ENCODE measurements at places on chromosomes 11 and 22.

DNA sequence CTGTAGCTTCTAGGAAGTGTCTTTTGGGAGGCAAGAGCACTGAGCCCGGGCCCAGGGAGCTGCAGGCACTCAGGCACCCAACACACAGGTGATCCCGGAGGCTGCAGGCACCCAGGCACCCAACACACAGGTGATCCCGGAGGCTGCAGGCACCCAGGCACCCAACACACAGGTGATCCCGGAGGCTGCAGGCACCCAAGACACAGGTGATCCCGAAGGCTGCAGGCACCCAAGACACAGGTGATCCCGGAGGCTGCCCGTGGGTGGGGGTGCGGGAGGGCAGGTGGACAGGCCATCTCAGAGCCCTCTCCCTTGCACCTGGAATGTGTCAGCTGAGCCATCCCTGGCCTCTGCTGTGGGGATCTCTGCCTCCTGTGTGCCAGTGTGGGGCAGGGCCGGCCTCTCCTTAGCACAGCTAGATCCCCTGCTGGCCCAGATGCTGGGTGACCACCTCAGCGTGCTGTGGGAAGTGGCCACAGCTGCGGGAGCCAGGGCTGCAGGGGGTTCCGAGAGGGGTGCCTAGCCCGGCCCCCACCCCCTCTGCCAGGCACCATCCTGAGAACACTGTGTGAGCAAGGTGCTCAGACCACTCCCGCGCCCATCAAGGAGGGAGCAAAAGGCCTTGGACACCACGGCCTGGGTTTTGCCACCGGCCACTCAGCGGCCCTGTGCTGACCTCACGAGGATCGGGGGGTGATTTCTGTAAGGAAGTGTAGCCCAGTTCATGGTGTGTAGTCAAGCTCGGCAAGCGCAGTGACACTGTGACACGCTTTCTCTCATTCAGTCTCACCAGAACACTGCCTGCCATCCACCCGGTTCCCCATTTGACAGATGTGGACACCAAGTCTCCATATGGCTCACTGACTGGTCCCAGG lies 14.2 kb downstream of the MRGPRG start:
- DNase-seq: no peak

GRCh38 chr22:46681010-46681409 lies 57.0 kb downstream of the CERK start:
- DNase-seq: no peak

GRCh38 chr11:5500393-5500801 lies 9.4 kb downstream of the UBQLN3 start:
- DNase-seq: no peak

GRCh38 chr22:36107436-36107835 lies 53.1 kb downstream of the APOL3 start:
- DNase-seq: no peak

GRCh38 chr11:46290598-46291309 lies 13.3 kb downstream of the CREB3L1 start:
- no peak for DNase-seq

GRCh38 chr22:26550498-26551033 lies 38.3 kb upstream of the TFIP11 start:
- DNase-seq: peak; percentile 48

DNA sequence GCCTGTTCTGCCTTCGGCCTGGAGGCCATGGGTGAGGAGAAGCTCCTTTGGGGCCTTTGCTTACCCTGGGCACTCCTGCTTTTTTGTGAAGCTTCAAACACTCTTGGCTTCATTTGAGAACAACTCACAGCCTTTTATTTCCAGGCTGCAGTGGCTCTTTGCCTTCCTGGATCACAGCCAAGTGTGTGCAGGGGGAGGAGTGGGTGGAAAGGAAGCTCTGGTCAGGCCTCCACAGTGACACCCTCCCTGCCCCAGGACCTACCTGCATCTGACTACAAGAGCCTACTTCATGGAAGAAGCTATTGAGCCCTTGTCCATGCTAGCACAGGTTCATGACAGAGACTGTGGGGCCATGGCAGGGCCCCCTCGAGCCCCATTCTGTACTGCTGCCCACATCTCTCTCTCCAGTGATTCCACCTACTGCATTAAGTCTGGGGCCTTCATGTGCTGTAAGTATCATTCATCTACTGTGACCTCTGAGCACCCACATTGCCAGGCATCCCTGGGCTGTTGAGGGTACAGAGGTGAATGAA lies 52.3 kb downstream of the GAB4 start:
- DNase-seq: no peak

GRCh38 chr11:10412266-10412665 lies 42.8 kb upstream of the AMPD3 start:
- DNase-seq: no peak

GRCh38 chr22:23221351-23221804 lies 41.1 kb downstream of the BCR start:
- DNase-seq: no peak

DNA sequence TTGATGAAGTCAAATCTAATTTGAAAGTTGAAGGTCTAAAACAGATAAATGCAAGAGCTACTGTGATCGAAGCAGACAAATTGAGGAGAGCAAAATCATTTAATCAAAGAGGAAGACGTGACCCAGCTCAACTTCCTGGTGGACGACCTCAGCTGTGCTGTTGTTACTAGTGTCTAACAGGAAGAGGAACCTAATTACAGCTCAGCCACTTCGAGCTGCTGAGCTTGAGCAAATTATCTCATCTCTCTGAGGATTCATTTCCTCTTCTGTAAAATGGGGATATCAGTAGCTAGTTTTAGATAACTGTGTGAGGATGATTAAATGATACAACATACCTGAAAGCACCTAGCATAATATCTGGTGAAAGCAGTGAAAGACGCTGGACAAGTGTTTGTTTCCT lies 48.6 kb upstream of the OLFML1 start:
- no peak for DNase-seq

- DNase-seq: no peak
These were observed 106.3 kb upstream of the PITPNB start for GRCh38 chr22:28025333-28025732.

GRCh38 chr11:134277183-134278001 lies 1.2 kb downstream of the GLB1L3 start:
- DNase-seq: peak; percentile 43

- DNase-seq: no peak
These were observed 16.7 kb downstream of the INCENP start for GRCh38 chr11:62140304-62141110.

DNA sequence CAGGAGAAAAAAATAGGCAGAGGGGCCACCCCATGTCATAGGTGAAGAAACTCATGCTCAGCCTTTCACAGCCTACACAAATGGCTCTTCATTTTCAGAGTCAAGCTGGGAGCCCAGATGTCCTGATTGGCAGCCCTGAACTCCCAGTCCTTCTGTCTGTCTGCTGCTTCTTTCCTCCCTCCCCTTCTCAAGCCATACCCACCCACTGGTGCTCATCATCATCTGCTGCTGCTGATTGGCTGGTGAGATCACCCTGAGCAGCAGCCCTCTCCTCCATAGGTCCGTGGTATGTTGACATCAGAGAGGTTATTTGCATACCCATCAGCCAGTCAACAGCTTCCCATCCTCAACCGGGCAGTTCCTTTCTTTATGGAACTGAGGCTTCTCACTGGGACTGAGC lies 46.1 kb upstream of the PRDM11 start:
- DNase-seq: no peak

GRCh38 chr11:112903340-112903739 lies 57.9 kb upstream of the NCAM1 start:
- no peak for DNase-seq

- no peak for DNase-seq
These were observed 123.8 kb downstream of the MICAL2 start for GRCh38 chr11:12234221-12234620.

- DNase-seq: no peak
These were observed 54.4 kb downstream of the ATXN10 start for GRCh38 chr22:45726081-45726480.

DNA sequence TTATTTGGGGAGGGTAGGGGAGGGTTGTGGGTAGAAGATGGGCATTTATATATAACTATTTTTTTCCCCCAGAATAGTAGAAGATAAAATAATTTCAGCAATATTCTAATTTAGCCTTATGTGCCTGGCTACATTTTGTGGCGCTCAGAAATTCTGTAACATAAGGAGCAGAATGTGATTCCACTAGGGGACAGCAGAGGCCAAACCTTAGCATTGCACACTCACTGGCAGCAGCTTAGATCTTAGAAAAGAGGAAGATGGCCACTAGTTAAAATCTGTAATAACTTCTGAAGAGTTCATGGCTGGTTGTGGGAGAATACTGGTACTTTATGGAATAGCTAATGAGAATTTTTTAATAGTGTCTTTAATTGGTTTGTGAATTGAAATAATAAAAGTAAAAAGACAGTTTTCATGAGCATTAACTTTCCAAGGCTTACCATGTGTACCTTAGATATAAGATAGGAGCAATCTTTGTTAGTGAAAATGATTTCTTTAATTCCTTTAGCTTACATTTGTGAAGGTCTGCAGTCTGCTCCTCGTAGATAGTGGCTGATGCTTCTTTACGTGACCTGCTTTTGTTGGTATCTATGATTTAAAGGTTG lies 33.1 kb downstream of the DDX10 start:
- DNase-seq: peak; percentile 75

- no peak for DNase-seq
These were observed 70.0 kb downstream of the EXT2 start for GRCh38 chr11:44165432-44165831.

- no peak for DNase-seq
These were observed 11.3 kb downstream of the PLAAT2 start for GRCh38 chr11:63551889-63552266.

- no peak for DNase-seq
These were observed 4.0 kb downstream of the CABP7 start for GRCh38 chr22:29723766-29724165.

DNA sequence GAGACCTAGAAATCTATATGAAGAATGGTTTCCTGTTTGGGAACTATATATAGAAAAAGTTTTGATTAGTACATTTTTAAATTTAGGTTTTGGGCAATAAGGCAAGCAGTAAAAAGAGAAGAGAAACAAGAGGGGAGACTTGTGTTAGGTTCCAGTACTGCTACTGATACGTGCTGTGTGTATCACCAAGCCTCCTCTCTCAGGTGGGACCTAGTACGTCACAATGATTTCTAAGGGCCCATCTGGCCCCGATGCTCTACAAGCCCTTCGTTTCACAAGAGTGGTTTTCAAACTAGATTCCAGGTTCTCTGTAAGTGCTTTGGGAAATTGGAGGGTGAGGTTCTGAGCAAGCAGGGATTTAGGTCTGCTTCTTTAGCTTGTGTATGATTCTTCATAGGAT lies 39.2 kb downstream of the USP35 start:
- DNase-seq: no peak

- peak; percentile 24 for DNase-seq
These were observed 56.5 kb upstream of the SHISAL1 start for GRCh38 chr22:44369293-44369661.

DNA sequence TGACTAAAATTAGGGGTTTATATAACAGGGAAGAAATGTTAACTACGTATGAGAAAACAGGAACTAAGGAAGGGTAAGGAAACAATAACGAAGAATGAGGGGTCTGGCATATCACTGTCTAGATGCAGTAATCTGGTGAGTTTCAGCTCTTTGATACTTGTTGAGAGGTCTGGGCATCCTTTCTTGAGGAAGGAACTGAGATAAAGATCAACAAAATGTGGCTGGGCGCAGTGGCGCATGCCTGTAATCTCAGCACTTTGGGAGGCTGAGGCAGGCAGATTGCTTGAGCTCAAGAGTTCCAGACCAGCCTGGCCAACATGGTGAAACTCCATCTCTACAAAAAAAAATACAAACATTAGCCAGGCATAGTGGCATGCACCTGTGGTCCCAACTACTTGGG lies 2.7 kb downstream of the DCDC1 start:
- DNase-seq: no peak

- DNase-seq: no peak
These were observed 12.9 kb downstream of the LRRC4C start for GRCh38 chr11:41446566-41446965.

DNA sequence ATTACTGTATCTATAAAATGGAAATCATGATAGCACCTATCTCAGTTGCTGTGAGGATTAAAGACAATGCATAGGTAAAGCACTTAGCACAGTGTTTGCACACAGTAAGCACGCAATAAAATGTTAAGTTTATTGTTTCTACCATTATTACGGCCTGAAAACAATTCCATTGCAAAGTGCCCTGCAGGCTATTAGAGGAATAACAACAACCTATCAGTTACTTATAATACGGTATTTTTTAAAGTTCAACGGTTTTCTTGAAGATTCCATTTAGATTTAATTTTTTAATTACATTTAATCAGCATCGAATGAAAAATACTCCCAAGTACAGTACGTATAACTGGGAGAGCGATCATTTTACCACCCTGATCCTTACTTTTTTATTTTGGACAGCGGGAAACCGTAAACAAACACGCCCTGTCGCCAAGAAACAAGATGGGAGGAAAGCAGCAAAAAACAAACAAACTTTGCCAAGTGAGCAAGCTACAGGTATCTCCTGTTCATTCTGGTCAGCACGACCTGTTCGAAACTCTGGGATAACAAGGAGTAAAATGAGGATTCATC lies 893 bp downstream of the SLC36A4 start:
- no peak for DNase-seq

- DNase-seq: no peak
These were observed 8.4 kb downstream of the DEAF1 start for GRCh38 chr11:686451-687243.

DNA sequence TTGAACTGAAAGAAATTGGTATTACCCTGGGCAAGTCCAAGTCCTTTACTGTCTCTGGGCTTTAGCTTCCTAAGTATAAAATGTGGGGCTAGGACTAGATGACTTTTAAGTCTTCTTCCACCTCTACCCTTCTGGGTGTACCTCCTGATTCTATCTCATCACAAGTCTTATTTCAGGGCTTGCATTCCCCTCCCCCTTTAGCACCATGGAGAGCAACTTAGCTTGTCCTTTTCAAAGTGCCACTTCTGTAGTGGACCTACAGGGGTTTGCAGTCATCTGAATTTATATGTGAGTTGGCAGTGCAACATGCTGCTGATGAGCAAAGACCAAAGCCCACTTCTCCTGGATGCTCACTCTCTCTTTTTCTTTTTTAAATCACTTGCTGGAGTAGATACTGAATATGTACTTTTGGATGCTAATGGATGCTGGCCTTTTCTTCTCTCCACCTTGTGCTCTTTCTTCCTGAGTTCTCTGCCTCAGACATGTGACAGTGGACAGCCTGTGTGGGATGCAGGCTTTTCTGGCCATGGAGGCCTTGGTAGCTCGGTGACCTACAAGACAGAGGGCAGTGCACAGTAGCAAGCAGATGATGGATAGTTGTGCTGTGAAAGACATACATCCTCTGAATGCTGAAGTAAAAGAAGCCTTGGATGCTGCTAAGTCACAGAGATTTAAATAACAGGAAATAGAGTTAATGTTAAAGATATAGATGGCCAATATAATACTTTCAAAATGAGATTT lies 185.0 kb downstream of the NELL1 start:
- DNase-seq: no peak

- no peak for DNase-seq
These were observed 585.4 kb downstream of the NELL1 start for GRCh38 chr11:21254790-21255189.

DNA sequence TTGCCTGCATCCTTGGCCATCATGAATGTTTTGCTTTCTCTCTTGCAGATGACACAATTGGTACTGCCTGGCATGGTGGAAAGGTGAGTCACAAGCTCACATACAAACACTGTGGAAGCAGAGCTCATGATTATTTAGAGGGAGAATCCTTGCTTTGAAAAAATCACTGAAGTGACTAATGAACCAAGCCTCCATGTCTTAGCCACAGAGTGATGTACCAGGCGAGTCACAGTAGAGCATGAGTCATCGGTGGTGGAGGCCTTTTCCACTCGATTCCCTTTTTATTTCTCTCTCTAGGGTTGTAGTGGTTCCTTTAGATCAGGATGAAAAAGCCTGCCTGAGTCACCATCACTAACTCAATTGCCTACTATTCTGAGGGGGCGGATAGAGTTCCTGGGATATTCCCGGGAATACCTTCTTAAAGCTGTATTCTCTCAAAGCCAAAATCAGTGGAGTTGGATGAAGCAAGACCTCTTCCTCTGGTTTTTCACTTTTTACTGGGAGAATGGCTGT lies 49.6 kb upstream of the ALKBH3 start:
- DNase-seq: no peak
